Renal cortical epithelial cell (primary cell): ENCODE measurements at places on chromosomes 13 and 19. TPM values are rescaled to one million over a fixed set of nuclear protein-coding genes. Genes with fewer than 3 reads are reported as not detected.

DNA sequence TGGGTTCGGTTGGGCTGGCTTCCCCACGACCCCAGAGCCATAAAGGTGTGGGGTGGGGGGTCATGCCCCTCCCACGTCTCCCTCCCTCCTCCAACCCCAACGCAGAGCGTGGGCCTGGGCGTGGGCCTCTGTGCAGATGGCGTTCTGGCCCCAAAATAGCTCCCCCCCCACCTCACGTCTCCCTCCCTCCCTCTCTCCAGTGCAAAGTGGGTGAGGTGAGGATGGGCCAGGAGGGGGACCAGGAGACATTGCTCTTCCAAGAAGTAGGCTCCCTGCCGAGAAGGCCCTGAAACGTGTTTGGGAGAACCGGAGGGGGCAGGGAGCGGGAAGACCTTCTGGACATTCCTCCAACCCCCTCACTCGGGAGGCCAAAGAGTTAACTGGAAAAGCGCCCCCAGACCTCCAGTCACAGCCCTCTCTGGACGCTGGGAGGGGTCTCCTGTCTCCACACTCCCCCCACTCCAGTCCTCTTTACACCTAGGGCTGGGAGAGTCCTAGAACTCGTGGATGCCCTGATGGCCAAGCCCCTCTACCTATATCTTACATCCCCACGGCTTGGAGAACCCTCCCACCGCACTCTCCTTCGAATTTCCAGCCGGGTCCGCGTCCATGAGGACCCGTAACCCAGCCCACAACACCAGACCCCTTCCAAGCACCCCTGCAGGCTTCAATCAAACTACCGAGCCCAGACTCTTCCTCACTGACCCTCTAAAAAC is 855 bp downstream of the UNC13A start:
- no peak for DNase-seq

DNA sequence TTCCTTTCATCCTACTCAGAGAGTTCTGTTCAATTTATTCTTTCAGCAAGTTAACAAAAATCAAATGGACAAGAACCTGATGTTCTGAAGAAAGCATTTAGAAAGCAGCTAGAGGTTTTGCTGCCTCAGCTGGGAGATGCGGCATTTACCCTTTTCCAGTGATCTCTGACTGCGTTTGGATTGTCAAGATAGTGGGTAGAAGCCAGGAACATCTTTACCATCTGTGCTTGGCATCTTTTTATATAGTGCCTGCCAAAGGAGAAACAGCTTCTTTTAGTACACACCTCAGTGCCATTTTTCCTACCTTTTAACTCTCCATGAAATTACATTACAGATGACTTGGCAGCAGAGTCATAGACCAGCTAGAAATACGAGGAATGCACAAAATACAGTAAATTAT is 680.8 kb downstream of the SLITRK1 start:
- DNase-seq, result no peak

DNA sequence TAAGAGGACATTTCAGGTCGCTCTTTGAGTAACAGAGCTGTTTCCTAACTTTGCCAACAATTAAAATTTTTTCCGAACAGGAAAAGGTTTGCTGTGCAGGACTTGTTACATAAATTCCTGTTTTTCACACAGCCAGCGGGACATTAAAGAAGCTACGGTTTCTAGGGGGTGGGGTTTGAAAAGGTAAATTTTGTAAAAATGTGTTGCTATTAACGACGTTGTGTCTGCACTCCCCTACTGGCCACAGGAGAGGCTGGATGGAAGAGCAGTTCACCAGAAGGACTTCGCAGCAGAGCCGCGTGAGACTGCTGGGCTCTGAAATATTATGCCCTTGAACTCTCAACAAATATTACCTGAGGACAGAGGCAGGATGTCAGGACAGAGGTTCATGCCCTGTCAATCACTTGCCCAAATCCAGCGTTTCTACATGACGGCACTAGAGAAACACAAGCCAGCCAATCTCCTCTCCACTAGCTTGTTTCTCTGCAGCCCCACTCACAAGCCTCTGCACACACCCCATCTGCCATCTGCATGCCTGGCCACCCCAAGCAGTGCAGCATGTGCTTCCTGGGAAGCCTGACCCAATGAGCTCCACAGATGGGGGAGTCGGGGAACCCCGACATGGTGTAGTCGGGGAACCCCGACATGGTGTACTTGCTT is 102.0 kb downstream of the FOXO1 start:
- DNase-seq, result no peak

GRCh38 chr13:44710576-44710975 is 134.4 kb upstream of the TSC22D1 start:
- peak; percentile 96 for DNase-seq

- no peak for DNase-seq
Observed at GRCh38 chr13:100835695-100836094, 161.1 kb upstream of the TMTC4 start.

GRCh38 chr13:113152984-113153809 is 5.3 kb upstream of the PROZ start:
- DNase-seq, result no peak

- no peak for DNase-seq
Observed at GRCh38 chr13:112069061-112069844, 2.3 kb downstream of the SOX1 start.

- no peak for DNase-seq
Observed at GRCh38 chr19:10604460-10604980, 17.4 kb upstream of the AP1M2 start.

DNA sequence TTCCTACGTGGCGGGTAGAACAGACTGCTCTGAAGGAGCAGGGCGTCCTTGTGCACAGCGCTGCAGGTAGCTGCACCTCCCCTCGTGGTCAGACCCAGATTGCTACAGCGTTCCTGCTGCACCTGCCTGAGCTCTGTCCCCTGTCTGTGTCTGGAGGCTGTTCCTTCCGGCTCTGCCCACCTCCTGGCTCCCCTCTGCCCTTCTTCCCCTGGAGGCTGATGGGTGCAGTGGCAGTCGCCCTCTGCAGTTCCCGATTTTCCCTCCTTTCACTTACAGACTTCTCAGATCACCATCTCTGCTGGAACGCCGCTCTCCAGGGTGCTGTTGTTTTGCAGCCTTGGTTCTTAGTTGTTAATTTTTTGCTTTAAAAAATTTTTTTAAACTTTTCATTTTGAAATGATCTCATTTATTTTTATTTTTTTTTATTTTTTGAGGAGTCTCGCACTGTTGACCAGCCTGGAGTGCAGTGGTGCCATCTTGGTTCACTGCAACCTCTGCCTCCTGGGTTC is 53.6 kb downstream of the SMARCA4 start:
- DNase-seq, result no peak

- DNase-seq, result peak; percentile 91
Observed at GRCh38 chr19:4870025-4870700, 2.7 kb upstream of the PLIN3 start.

GRCh38 chr13:29498426-29499040 is 97.0 kb downstream of the SLC7A1 start:
- no peak for DNase-seq

GRCh38 chr19:575527-576506 is 3.4 kb downstream of the BSG start:
- DNase-seq, result peak; percentile 72

DNA sequence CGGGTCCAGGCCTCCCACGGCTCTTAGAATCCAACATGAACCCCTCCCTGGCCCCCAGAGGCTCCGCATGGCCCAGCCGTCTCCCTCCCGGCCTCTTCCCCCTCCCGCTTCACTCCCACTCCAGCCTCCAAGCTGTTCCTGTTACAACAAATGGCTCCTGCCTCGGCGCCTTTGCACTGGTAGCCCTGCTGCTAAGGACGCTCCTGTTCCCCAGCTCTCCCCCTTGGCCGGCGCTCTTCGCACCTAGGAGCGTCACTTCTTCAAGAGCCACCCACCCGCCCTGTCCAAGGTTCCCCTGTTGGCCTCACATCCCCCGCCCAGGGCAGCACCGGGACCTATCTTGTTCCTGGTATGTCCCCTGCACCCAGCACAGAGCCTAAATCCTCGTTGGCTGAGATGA is 9.4 kb downstream of the CCDC124 start:
- no peak for DNase-seq

DNA sequence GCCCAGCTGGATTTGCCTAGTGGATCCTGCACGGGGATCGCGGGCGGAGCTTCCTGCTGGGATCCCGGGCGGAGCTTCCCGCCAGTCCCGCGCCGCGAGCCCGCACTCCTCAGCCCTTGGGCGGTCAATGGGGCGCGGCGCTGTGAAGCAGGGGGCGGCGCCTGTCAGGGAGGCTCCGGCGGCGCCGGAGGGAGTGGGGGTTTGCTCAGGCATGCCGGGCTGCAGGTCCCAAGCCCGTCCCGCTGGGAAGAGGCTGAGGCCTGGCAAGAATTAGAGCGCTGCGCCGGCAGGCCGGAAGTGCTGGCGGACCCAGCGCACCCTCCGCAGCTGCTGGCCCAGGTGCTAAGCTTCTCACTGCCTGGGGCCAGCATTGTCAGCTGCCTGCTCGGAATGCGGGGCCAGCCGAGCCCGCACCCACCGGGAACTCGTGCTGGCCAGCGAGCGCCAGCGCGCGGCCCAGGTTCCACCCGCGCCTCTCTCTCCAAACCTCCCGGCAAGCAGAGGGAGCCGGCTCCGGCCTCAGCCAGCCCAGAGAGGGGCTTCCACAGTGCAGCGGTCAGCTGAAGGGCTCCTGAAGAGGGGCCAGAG is 119.6 kb downstream of the PRR20E start:
- no peak for DNase-seq

- no peak for DNase-seq
Observed at GRCh38 chr19:33471111-33471996, 50.2 kb downstream of the PEPD start.

DNA sequence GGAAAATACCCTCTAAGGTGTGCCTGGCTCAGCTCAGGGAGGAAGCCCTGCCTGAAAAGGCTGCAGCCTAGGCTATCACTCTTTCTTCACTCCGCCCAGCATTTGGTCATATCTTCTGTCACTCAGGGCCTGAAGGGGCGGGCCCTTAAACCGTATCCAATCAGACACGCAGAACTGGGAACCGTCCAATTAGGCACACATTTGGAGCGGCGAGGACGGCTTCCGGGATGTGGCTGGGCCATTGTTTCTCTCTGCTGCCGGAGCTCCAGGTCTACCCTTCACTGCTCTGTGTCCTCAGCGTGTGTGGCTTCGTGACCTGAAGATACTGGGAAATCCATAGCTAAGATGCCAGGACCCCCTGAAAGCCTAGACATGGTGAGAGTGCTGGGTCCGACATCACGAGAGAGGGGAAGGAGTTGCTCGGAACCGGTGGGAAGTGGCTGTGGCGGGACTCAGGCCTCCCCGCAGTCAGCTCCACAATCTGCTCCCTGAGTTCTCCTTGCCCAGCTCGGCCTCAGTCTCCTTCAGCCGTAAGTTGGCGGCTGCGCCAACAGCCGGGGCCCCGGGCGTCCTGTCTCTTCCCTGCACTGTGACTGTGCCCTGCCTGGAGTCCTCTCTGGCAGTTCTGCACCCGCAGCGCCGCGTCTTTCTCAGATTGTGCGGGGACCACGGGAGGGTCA is at the start of gene ZNF493:
TSS of gene ZNF493 (plus strand) at position 241 of the 680 bp plus-strand sequence. CDS start at position 346, 105 bp downstream.
- peak; percentile 89 for DNase-seq

GRCh38 chr13:95948656-95949055 is 104.5 kb downstream of the UGGT2 start:
- no peak for DNase-seq

- DNase-seq, result no peak
Observed at GRCh38 chr13:21348488-21349120, 110.5 kb downstream of the ZDHHC20 start.

DNA sequence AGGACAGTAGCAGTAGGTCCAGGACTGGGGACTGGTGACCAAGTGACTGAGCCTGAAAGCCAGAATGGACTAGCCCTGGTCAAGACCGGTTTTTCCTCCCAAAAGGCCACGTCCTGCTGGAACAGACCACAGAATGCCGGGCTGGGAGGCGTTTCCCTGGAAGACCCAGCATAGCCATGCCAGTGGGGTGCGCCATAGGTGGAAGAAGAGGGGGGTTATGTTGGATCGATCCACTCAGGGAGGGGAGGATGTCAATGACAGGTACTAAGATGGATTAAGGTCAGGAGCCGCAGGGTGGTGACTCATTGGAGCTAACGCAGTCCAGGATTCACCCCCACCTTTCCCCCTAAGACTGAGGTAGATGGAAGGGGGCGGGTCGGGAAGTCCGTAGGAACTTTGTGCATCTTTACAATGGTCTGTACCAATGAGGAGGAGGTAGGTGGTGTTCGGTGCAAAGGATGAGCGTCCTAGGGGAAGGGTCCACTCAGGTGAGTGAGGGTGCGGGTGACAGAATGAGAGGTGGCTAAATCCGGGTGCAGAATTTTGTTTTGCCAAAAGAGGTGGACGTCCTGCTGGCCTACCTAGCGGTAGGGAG is 21.0 kb downstream of the VASP start:
- peak; percentile 43 for DNase-seq

GRCh38 chr19:17405250-17406045 is at the start of gene BST2:
BST2 (minus strand) TSS chr19:17405630; CDS start chr19:17405575, 55 bp downstream.
- peak; percentile 93 for DNase-seq

The SULT2A1 gene
- total RNA-seq, result not detected in 2 replicates

The AP1M1 gene
- total RNA-seq, result 53.7 and 144 TPM in 2 replicates

The SIGLEC9 gene
- total RNA-seq, result not detected in 2 replicates

The MBD3L5 gene
- not detected in 2 replicates for total RNA-seq

The ZNF132 gene
- total RNA-seq, result 3.1 and 7.6 TPM in 2 replicates

The PSG7 gene
- total RNA-seq, result not detected in 2 replicates

The ZNF99 gene
- total RNA-seq, result under 0.01 TPM in 1 of 2 replicates, not detected in the other

The TRIP10 gene
- 42.8 and 51.1 TPM in 2 replicates for total RNA-seq
